ENCODE measurements at places on chromosomes 7 and 10.

DNA sequence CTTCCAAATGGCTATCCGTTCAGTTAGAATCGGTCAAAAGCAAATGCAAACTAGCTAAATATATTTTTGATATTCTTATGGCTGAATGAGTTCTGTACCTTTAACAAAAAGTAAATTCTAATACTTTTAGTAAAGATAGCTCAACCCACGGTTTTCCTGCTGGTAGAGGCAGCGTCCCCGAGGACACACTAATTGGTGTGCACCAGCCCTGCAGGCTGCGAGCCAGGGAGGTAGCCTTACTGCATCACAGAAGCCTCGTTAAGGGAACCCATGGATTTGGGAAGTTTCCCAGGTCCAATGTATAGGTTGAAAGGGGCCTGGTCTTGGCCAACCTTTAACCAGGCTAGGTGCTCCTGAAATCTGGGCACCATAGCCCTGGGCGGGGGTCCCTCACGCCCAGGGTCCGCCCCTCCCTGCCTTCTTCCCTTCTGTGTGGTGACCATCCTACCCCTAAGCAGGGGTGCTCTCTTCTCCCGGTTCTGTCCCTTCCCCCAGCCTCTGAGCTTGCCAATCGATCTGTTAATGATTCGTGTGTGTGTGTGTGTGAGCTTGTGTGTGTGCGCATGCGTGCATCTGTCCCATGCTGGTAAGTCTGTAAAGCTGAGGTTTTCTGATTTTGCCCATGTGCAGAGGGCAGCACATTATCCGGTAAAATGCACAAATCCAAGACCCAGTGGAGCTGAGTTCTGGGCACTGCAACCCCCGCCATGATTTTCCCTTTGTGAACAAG, 191.7 kb downstream of the TCERG1L start:
- no peak for DNase-seq

DNA sequence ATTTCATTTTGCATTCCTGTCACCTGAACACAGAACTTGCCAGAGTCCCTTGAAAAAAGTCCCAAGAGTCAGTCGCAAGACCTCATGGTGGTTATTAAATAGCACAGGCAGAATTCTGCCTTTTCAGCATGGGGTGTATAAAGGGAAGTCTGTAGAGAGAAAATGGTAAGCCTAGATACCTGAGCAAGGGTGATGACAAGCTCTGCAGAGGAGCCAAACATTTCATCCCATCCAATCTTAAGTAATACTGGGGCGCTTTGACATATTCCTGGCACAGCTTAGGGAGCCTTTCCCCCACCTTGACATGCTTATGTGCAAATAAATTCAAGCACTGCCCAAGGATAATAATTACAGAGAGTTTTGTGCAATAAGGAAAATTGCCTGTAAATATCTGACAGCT, 213.0 kb downstream of the INHBA start:
- DNase-seq, result no peak

DNA sequence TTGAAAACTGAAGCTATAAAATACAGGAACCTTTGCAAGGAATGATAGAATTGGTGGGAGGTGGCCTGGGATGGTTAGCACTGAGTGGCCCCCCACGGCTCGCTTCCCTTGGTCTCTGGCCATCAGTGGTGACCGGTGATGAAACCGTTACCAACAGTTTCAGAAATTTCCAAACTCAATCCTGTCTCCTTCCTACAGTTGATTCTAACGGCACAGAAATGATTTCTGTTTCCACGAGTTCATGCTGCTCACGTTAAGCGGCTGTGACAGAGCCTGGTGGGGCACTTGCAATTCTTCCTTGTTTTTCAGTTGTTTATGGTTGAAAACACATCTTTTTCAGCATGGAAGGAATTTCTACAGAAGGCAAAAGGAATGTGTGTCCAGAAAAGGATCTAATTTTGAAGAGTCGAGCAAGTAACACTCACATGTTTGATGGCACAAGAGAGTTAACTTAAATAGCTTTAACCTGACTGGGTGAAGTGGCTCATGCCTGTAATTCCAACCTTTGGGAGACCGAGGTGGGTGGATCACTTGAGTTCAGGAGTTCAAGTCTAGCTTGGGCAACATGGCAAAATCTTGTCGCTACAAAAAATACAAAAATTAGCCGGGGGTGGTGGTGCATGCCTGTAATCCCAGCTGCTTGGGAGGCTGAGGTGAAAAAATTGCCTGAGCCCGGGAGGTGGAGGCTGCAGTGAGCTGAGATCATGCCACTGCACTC, 100.1 kb downstream of the DNAJB6 start:
- no peak for DNase-seq

GRCh38 chr7:1393421-1393820, 65.8 kb downstream of the MICALL2 start:
- DNase-seq, result no peak

DNA sequence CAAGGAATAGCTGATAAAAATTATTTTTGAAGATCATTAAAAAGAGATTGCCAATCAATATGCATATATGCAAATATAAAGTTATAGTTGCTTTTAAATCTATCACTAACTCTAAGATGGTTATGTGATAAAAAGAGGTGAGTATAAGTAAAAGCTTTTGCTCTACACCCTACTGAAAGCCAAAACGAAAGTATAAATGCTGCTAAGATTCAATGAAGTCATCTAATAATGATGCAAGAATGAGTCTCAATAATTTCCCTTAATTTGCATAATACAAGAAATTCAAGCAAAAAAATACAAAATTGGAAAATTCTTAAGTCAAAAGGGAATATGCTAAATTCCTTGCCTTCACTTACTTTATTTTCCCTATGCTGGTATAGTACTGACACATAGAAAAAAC, 75.2 kb downstream of the WAPL start:
- DNase-seq, result no peak

GRCh38 chr7:5671046-5671445, 110.4 kb downstream of the RNF216 start:
- no peak for DNase-seq

DNA sequence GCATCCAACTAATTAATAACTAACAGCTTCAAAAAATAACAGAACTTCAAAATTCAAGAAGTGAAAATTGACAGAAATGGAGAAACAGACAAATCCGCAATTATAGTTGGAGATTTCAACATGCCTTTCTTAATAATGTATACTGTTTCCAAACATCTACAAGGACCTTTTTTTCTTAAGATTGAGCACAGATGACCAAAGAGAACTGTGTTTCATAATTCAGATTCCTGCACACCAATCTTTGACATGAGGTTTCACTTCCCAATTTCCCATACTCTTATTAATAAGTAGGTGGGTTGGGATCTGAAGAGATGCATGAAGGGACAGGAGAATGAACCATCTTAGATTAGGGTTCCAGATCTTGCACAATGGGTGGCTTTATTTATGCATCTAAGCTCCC, 24.9 kb upstream of the GIMAP7 start:
- DNase-seq, result no peak

DNA sequence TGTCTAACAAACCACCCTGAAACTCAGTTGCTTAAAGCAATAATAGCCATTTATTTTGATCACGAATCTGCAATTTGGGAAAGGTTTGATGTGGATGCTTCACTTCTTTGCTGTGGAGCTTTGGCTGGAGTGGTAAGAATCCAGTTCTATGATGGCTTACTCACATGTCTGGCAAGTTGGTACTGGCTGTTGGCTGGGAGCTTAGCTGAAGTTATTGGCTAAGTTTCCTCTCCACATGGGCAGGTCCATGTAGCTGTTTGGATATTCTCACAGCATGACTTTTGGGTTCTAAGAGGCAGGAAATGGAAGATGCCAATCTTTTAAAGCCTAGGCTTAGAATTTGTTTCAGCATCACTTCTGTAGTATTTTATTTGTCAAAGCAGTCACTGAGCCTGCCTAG, 277.6 kb upstream of the NRP1 start:
- DNase-seq, result peak; percentile 17

DNA sequence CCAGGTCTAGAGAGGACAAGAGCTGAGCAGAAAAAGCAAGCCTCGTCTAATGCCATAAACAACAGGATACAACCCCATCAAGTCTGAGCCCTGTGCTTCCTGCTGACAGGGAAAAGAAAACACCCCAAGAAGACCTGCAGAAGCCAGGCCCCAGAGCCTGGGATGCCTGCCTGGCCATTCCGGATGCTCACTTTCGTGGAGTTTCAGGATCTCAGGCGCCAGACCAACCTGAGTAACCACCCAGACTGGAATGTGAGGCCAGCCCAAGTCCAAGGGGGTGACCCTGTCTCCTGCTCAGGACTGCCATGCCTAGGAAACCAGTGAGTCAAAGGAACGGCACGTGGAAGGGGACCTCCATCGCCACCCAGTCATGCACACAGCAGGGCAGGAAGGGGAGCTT, 74.3 kb downstream of the PLXNA4 start:
- no peak for DNase-seq

DNA sequence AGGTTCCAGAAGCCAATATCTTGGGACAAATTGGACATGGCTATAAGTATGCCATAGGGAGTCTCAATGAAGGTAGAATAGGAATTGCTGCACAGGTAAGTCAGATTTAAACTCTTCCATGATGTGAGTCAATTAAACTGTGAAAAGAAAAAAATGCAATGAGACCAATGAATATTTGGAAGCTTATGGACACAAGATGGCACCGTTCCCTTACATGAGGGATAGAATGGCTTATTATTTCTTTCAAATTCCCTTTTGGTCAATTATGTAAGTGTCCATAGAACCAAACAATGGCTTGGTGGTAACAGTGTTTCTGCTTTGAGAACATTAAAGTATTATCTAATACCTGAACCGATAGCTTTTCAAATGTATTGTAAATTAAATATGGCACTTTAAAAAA, 35.6 kb downstream of the ACADSB start:
- DNase-seq, result no peak

DNA sequence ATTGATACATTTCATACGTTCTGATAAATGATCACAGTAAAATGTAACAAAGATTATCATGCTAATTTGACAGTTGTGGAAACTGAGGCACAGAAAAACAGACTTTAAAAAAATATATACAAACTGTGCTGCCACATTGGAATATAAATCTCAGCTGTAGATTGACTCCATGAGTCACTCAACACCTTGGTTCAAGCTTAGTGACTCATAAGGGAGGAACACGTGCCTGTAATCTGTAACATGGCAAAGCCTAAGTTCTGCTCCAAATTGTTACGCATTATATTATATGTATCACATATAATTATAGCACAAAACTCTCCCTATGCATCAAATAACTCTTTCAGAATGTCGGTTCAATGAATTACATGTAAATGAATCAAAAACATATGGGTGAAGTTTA, 1047.5 kb downstream of the GATA3 start:
- no peak for DNase-seq

- DNase-seq, result no peak
Measured at GRCh38 chr7:50513166-50513871, 51.9 kb downstream of the DDC start.

DNA sequence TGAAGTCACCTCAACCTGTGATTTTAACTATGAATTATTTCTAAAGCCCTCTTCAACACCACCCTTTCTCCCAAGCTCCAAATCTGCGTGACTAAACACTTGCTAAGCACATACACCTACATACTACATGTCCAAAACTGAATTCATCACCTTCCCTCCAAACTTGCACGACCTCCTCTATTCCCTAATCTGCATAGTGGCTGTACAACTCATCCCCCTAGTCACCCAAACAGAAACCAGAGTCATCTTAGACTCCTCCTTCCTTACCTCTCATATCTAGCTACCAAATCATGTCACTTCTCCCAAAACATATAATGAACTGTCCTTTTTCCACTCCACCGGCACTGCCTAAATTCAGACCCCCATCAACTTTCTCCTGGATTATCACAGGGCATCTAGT, 16.2 kb downstream of the ARHGAP21 start:
- no peak for DNase-seq

DNA sequence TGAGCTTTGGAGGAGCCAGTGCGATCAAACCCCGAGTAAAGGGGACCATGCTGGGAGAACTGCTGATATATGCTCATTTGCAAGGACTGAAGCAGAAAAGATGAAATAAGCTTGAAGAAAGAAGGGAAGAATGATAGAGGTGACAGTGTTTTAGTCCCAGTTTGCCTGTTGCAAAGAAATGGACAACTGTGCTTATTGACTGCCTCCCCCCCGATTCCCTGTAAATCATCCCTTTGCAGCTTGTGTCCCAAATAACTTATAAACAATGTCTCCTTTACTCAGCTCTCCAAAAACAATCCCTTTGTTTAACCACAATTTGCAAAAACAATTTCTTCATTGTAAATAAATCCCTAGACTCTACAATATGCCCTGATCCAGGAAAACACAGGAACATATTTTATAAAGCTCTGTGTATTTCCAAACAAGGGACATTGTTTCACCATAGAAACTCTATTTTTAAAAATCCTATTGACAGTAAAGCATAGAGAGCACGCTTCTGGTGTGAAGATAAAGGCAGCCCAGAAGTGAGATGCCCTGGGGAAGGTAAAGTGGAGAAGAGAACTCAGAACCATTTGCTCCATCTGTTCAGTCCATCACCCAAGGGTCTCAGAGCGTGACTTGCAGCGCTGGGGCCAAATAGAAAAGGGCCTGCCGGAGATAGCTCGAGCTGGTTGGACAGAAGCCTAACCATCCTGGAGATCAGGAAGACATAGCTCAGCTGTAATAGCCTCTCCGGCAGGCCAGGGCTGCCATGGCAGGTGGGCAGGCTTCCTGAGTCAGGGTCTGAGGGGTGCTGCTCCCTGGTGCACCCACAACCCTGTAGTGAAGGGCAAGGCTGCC, 280.5 kb downstream of the WDR11 start:
- DNase-seq, result no peak

GRCh38 chr10:20760460-20760859, 136.7 kb downstream of the NEBL start:
- no peak for DNase-seq

DNA sequence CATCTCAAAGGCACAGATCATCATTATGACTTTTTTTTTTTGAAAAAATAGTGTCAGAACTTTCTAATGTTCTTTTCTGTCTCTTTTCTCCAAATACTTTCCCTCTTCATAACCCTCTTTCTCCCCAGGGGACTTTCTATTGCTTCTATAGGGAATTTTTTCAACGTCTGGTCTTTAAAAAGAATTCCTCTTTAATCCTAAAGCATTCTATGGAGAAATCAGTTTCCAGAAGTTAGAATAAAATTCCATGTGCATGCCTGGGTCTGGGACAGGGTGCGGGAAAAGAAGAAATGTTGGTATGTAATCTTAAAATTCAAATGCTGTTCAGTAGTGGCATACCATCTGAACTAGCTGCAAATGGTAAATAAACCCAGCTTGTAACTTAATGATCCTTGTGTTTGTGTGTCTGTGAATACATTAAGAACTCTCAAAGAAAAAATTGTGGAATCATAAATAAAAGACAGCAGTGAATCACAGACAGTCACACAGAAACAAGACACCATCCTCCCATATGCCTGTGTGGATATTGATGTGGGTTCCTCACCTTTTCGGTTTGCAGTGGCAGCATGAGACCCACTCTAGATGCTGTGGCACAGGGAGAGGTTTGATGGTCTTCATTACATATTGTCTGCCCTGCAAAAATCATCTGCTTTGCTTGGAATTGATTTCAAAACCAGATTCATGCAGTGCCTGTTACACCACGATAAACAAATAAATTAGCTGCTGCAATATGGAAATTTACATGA, 374.7 kb upstream of the NRP1 start:
- DNase-seq, result no peak

- DNase-seq, result no peak
Measured at GRCh38 chr10:78769526-78769925, 299.2 kb upstream of the ZMIZ1 start.
